ENCODE measurements at places on chromosomes 4 and X. TPM values are rescaled to one million over a fixed set of nuclear protein-coding genes. Genes with fewer than 3 reads are reported as not detected.

- peaks cover 16% of the 10 kb centered on the region for H3K27me3 ChIP-seq
- no peak overlapping the region for H3K4me3 ChIP-seq
- no peak for DNase-seq
- H3K27ac ChIP-seq = no peak overlapping the region
- no peaks in the 10 kb centered on the region for H3K36me3 ChIP-seq
- H3K4me1 ChIP-seq = no peaks in the 10 kb centered on the region
These were observed 6.8 kb upstream of the FGF2 start for GRCh38 chr4:122819708-122820449.

DNA sequence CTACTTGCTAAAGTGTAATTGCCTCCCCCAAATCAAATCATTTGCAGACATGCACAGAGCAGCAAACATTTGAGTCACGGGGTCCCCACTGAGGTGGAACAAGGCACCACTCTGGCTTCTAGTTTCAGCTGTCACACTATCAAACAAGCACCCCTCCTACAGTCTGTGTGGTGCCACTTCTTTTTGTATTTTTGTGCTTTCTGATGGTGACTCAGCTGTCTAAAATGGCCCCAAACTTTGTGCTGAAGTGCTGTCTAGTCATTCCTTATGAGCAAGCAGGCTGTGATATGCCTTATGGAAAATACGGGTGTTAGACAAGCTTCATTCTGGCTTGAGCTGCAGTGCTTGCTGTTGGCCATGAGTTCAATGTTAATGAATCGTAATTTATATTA lies 15.4 kb downstream of the IGFBP7 start:
- H3K4me3 ChIP-seq = no peak overlapping the region
- H3K27ac ChIP-seq = no peak overlapping the region
- H3K36me3 ChIP-seq = no peaks in the 10 kb centered on the region
- peaks cover 36% of the 10 kb centered on the region for H3K4me1 ChIP-seq

DNA sequence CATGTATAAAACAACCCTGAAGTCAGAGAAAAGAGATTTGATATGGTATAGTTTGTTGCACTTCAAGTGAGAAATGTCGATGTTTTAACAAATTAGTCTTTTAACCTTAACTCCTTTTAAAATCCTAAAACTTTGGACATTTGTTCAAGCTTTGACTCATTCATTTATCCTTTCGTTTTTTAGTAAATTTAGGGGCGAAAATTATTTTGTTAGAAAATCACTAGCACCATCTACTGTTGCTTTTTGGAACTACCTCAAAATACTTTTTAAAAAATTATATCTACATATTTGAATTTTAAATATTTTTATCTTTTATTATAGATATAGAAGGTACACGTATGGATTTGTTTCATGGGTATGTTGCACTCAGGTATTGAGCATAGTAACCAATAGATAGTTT lies 165.1 kb upstream of the POF1B start:
- H3K4me1 ChIP-seq = no peaks in the 10 kb centered on the region
- H3K27me3 ChIP-seq = no peaks in the 10 kb centered on the region

DNA sequence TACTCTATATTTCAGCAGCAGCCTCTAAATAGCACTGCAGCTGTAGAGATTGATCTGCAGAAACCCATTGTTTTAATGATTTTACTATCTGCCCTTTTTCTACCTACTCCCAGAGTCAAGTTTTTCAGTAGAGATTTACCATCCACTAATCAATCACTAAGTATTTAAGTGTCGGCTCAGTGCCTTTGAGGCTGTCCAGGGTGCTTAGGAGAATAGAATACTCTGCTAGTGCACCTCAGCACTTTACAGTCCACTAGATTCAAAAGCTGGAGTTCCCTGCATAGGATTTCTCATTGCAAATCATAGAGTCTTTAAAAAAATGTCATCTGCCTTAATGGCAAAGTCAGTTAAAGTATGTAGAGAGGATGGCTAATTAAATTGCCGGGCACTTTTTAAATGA lies 29.6 kb upstream of the ANAPC4 start:
- no peak overlapping the region for H3K4me3 ChIP-seq
- DNase-seq = no peak
- peaks cover 11% of the 10 kb centered on the region for H3K4me1 ChIP-seq
- no peak overlapping the region for H3K27ac ChIP-seq

DNA sequence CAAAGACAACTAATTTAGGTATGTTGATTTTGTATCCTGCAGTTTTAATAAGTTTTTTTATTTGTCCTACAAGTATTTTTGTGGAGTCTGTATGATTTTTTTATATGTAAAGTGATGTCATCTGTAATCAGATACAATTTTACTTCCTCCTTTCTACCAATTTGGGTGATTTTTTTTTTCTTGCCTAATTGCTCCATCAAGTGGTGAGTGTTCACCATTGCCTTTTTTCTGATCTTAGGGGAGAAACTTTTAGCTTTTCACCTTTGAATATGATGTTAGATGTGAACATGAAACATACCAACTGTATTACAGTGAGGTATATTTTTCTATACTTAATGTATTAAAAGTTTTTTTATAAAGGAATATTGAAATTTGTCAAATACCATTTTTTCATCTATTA lies 362.3 kb downstream of the PABPC4L start:
- no peak overlapping the region for H3K27ac ChIP-seq
- H3K27me3 ChIP-seq = no peaks in the 10 kb centered on the region
- H3K4me3 ChIP-seq = no peak overlapping the region
- DNase-seq = no peak
- peaks cover 9% of the 10 kb centered on the region for H3K36me3 ChIP-seq

The MAGEE2 gene
- not detected for total RNA-seq

The DNAAF6 gene
- not detected for total RNA-seq

The STAP1 gene
- not detected for total RNA-seq

The RBM41 gene
- 31.4 TPM for total RNA-seq

The SMIM10 gene
- total RNA-seq = 2.2 TPM
